Heart left ventricle (tissue), 16 donors: ENCODE measurements at places on chromosomes 1 and 21. TPM values are rescaled to one million over a fixed set of nuclear protein-coding genes. Genes with fewer than 3 reads are reported as not detected.
A peak's percentile ranks its signal among the peaks of the same experiment; 100 is the strongest.

- DNase-seq, result no peak
Measured at GRCh38 chr1:110266834-110267233, 56.7 kb downstream of the KCNC4 start.

- no peak for DNase-seq
Measured at GRCh38 chr21:35512346-35512745, 463.2 kb upstream of the RUNX1 start.

- DNase-seq, result peak; percentile 73
Measured at GRCh38 chr1:30523055-30524020, 200.0 kb downstream of the MATN1 start.

- DNase-seq, result peak; percentile 53
Measured at GRCh38 chr1:25503551-25504426, 39.6 kb upstream of the LDLRAP1 start.

Gene SPRR5
- polyA plus RNA-seq, result not detected

DNA sequence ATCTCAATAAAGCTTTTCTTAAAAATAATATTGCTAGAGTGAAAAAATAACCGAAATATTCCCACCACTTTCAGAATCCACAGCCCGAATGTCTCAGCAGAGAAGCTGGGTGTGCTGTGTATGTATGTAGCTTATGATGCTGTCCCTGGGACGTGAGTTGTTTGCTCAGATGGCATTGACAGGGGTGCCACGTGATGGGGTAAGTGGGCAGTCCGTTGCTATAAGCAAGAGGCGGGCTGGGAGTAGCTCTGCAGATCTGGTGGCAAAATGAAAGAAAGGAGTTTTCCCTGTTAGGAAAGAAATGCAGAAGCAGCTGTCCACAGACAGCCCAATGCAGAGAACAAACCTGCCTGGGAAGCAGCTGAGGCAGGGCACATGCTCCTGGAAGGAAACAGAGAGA lies 3.8 kb upstream of the FAM20B start:
- no peak for DNase-seq

Gene CACNA1S
- polyA plus RNA-seq, result not detected

Gene DMBX1
- polyA plus RNA-seq, result not detected

DNA sequence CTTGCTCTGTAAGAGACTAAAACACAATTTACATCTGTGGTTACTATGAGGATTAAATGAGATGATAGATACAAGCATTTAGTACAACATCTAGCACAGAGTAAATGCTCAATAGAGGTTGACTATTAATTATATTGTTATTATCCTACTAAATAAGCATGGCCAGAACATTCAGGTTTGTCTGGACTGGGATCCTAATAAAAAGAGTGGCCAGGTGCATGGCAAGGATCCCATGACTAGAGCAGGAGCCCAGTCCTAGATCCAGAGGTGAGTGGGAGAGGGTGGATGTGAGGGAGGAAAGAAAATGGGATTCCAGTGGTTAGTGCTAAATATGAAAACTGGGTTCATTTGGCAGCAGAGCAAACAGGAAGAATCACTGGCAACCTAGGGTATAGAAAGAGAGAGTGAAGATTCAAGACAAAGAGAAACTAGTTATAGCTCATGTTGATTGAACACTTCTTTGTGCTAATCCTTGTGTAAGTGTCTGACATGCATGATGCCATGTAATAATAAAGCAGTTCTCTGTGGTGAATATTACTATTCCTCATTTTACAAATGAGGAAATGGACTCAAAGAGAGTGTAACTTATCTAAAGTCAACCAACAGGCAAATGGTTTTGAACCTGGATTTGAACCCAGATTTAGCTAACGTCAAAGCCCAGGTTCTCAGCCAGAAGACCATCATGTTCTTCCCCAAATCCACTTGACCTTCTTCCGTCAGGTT lies 71.1 kb upstream of the FGGY start:
- no peak for DNase-seq

Gene TDRD5
- not detected for polyA plus RNA-seq

- no peak for DNase-seq
Measured at GRCh38 chr1:94280541-94280940, 43.2 kb upstream of the ARHGAP29 start.

GRCh38 chr1:221521686-221522085 lies 220.2 kb downstream of the DUSP10 start:
- no peak for DNase-seq

GRCh38 chr1:37342736-37343135 lies 131.6 kb upstream of the ZC3H12A start:
- DNase-seq, result no peak

Gene IQCC
- polyA plus RNA-seq, result 0.95 TPM

DNA sequence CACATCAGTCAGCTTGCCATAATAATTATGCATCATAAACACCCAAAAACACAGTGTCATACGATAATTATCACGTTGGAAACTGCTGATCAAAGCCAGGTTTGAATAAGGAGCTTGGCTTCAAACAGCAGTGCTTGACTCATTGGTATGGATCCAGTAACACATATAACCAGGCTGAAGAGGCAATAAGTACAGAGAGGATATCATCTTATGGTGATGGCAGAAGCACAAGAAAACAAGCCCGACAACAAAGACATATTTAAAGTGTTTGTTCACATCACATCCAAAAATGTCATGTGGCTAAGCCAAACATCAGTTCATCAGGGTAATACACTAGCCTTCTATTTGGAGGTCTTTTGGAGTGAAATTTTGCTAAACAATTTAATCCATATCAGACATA lies 389.7 kb downstream of the NCAM2 start:
- no peak for DNase-seq

DNA sequence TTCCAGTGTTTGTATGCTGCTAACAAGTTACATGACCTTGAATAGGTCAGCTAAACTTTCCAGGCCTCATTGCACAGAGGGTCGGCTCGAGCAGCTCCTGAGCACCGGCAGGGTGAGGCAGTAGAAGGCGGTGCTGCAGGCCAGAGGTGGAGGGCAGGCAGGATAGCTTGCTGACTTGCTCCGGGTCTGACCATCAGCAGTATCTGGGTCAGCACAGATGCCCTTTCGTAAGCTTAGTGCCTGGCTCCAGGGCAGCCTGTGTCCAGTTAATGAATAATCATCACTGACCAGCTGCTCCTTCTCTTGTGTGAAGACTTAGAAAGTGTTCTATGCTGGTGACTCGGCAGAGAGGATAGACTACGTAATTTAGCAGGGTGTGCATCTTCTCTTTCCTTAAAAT lies 6.9 kb downstream of the MAPKAPK2 start:
- DNase-seq, result no peak

Gene DIO1
- not detected for polyA plus RNA-seq

GRCh38 chr1:82515650-82516049 lies 714.9 kb downstream of the ADGRL2 start:
- DNase-seq, result no peak

- DNase-seq, result peak; percentile 82
Measured at GRCh38 chr1:183472488-183473216, at the start of gene SMG7. Gene SMG7, plus strand, starts transcription at chr1:183472499. Its CDS starts 122 bp downstream, at chr1:183472621.

- no peak for DNase-seq
Measured at GRCh38 chr1:25056536-25056935, 126.5 kb upstream of the RUNX3 start.

DNA sequence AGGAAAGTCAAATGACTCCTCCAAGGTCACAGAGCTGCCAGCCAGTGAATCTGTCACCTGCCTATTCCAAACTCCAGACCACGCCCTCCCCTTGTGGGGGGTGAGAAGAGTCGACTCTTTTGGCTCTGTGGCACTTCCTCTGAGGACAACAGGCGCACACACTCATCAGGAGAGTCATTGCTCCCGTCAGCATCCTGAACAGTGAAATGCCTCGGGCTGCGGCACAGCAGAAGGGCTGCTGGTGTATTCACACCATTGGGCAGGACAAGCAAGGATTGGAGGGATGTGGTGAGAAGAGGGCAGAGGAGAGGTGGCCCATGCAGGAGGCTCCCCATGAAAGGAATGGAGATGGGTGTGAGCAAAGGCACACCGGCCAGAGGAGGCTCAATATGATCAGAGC lies 239.0 kb downstream of the TOMM20 start:
- DNase-seq, result no peak

DNA sequence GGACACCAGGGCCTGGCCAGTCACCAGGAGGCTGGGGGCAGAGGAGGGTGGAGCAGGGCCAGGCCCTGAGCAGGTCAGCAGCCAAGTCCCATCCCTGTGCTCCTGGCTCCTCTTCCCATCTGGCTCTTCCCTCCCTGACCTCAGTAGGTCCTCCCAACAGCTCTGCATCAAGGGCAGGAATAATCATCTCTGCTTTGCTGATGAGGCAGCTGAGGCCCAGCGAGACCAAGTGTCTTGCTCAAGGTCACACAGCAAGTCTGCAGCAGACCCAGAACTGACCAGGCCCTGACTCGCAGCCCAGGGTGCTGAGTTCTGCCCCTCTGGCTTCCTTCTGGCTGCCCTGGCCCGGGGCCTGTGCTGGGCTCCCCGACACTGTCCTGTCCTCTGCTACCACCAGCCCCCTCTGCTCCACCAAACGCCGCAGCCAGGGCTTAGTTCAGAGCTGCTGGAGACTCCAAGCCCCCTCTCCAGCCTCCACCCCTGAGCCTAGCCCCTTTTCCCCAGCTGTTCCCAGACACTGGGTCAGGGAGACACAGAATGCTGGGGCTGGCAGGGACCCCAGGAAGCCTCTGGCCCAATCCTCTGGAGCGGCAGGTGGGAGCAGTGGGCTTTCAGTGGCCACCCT lies 224.9 kb downstream of the PTPRU start:
- DNase-seq, result no peak

DNA sequence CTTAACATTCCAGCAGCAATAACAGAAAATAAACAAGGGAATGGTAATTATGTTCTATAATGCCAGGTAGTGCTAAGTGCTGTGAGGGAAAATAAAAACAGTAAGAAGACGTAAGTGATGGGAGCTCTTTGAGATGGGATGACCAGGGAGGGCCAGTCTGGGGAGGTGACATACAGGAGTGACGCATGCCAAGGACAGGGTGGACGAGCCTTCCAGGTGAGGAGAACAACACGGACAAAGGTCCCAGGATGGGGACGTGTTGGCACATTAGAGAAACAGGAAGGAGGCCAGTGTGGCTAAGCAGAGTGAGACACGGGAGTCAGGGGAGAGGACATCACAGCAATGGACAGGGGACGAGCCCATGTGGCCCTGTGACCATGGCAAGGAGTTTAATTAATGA lies 11.7 kb upstream of the LRRC52 start:
- no peak for DNase-seq

DNA sequence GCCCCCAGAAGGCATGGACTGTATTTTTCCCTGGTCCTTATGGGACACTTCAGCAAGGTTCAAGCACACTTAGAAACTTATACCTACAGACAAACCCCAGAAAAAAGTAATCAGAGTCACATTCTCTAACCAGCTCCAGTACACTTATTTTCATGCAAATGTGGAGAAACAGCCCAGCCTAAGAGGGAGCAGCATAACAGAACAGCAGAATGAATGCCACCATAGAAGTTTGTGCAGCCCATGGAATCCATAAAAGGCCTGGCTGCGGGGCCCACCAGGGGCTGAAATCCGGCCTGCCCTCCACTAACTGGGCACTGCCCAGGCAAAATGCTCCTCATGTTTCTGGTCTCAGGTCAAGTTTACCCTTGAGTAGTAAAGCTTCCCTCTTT lies 60.4 kb upstream of the ATP1A1 start:
- DNase-seq, result no peak

DNA sequence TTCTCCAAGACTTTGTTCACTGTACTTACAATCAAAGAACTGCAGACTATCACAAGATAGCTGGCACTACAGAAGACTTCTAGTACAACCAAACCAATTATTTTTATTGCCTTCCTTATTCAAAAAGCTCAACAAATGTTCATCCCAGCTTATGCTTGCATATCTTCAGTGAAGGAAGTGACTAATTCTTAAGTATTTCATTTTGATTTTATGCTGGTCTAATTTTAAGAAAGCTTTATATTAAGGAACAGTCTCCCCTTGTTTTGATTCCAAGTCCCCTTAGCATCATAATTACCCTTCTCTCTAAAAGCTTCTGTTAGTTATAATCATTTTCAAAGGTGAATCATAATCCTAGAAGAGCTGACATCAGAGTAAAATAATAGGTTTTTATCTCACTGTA lies 132.9 kb downstream of the LRRIQ3 start:
- no peak for DNase-seq

Gene NR1I3
- polyA plus RNA-seq, result 0.23 TPM

- no peak for DNase-seq
Measured at GRCh38 chr1:24410750-24411149, 2.8 kb downstream of the STPG1 start.

DNA sequence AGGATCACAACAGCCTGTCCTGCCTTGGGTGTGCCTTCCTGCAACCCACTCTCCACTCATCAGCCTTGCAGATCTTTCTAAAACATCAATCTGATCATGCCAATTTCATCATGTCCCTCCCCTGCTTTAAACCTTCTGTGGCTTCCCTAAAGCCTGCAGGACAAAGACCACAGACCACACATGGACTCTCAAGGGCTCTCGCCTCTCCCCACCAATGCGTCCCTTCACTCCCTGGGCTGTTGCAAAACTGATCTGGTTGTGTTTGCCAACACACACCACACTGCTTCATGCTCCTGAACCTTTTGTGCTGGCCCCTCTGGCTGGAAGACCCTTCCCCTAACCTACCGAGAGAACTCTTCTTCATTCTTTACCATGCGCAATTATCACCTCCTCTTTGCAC lies 72.4 kb downstream of the ITPKB start:
- no peak for DNase-seq

GRCh38 chr1:205536759-205537361 lies 32.4 kb downstream of the CDK18 start:
- no peak for DNase-seq

Gene LRRC39
- 16.1 TPM for polyA plus RNA-seq

Gene C4BPA
- polyA plus RNA-seq, result 0.03 TPM

- no peak for DNase-seq
Measured at GRCh38 chr1:24415910-24416665, 486 bp downstream of the NIPAL3 start.

GRCh38 chr21:42652527-42653230 lies 742 bp upstream of the PDE9A start:
- DNase-seq, result peak; percentile 66

GRCh38 chr1:70896224-70896623 lies 151.4 kb downstream of the PTGER3 start:
- DNase-seq, result no peak

GRCh38 chr21:38088916-38089762 lies 167.7 kb upstream of the KCNJ15 start:
- no peak for DNase-seq

Gene RBP7
- 43.8 TPM for polyA plus RNA-seq

Gene OR2L8
- not detected for polyA plus RNA-seq

- DNase-seq, result no peak
Measured at GRCh38 chr1:70101231-70101630, 104.1 kb downstream of the LRRC40 start.

- no peak for DNase-seq
Measured at GRCh38 chr1:153339802-153340201, 8.8 kb downstream of the PGLYRP4 start.

- no peak for DNase-seq
Measured at GRCh38 chr1:159847231-159847630, 15.2 kb downstream of the VSIG8 start.

Gene PCSK9
- polyA plus RNA-seq, result 0.04 TPM

GRCh38 chr1:19665186-19665495 lies 466 bp downstream of the HTR6 start:
- no peak for DNase-seq

DNA sequence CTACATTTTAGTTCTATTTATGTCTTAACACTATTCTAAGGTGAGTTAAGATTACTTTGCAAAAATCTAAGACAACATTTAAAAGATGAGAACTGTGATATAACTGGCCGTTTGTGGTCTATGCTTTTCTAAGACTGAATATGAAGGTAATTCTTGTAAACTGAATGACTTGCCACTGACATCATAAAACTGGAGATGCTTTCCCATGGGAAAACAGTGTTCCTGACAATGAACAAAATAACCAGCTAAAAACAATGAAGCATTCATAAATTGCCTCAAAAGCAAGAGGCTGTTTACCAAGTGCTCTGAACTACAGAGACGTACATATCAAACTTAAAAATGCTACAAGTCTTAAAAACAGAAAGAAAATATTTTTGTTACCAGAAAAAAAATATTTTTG lies 54.7 kb downstream of the APP start:
- DNase-seq, result no peak

Gene ARHGEF10L
- polyA plus RNA-seq, result 57.9 TPM
